ENCODE measurements at places on chromosomes 5 and 9.

GRCh38 chr5:91638010-91638409 is 254.9 kb upstream of the ARRDC3 start:
- DNase-seq = no peak

DNA sequence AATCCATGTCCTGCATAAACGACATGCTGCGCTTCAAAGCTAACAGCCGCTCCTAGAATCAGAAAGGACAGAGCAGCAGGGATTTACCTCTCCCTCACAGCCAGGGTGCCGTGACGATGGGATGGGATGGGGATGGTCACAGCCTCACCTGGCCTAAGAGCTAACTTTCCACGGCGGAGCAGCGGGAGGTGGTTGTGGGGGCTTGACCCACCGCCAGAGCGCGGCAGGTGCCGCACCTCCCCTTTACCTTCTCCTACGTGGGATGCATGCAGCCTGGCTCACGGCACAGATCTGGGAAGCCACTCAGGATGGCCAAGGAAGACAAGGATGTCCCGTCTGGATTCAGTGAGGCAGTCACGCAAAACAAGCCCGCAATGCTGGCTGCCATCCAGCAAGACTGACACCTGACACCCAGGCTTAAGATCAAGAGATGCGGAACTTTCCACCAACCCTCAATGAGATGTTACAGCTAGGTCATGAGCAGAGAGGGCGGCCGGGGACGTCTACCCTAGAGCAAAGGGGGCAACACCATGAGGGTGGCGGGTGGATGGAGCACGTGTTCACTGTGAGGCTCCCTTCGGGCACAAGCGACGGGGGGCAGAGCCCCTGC is 5.8 kb downstream of the BRD9 start:
- DNase-seq = no peak

DNA sequence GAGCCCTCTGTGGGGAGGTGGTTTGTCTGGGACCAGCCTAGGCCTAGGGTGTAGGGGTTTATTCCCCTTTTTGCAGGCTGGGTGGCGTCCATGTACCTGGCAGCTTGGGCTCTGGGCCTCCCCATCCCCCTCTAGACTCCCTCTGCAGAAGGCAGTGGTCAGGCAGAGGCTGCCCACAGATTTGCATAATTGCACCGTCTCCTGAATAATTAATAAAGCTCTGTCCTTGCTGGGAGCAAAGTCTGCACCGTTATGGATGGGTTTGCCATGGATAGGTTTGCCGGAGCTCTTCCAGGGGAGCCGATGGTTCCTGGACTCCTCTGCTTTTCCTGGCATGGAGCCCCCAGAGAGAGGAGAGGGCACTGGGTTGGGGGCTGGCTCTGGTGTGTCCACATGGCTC is 60.4 kb downstream of the DAB2IP start:
- no peak for DNase-seq

GRCh38 chr9:15711931-15712330 is 159.1 kb downstream of the CCDC171 start:
- DNase-seq = no peak

GRCh38 chr5:155461304-155461703 is 447.7 kb downstream of the KIF4B start:
- DNase-seq = no peak

GRCh38 chr5:54876976-54877375 is 108.4 kb downstream of the ESM1 start:
- no peak for DNase-seq
